Eye (tissue), 1 donor: ENCODE measurements at places on chromosomes 1 and 21.

GRCh38 chr1:42745851-42746250 lies 5.8 kb upstream of the CLDN19 start:
- DNase-seq = no peak

DNA sequence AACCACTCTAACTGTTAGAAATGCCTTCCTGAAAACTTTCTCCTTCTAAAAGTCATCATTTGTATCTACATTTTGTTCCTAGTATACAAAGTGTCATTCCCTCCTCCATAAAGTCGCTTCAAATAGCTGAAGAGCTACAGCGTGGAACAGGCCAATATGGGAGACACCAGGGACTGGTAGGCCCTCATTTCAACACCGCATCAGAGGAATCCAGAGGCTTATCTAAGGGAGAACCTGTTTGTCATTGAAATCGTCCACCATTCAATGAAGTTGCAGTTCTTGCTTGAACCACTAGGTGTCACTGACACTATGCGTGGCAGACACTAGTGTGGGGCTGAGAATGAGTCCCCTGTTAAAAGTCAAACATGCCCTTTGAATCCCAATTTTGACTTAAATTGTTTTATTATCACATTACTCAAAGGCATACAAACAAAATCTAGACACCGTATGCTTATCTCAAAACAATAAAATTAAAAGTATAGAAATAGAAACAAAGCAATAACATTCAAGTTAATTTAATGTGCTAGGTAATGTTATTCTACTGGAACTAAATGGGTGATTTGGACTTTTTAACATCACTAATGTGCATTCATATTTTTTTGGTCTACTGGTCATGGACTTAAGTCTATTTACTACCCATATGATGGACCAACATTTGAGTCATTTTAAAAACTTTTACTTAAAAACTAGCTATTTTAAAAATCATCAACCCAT lies 182.3 kb downstream of the FCRL5 start:
- DNase-seq = peak; percentile 81

DNA sequence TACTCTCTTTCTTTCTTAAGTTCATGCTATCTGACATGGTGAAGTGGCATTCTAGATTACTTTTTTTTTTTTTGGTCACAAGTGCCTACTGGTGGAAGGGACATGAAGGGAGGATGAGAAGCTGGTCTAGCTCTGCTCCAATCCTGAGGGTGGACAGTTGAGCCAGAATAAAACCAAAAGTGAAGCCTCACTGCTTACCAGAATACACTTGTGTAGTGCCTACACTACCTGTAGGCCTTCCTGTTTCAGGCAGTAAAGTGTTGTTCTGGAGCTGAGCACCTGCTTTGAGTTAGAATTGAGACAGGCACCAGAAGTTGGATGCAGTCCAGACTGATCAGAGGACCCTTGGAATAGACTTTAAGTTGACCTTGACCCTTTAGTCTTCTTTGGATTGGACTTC lies 40.4 kb upstream of the APOBEC4 start:
- DNase-seq = no peak

DNA sequence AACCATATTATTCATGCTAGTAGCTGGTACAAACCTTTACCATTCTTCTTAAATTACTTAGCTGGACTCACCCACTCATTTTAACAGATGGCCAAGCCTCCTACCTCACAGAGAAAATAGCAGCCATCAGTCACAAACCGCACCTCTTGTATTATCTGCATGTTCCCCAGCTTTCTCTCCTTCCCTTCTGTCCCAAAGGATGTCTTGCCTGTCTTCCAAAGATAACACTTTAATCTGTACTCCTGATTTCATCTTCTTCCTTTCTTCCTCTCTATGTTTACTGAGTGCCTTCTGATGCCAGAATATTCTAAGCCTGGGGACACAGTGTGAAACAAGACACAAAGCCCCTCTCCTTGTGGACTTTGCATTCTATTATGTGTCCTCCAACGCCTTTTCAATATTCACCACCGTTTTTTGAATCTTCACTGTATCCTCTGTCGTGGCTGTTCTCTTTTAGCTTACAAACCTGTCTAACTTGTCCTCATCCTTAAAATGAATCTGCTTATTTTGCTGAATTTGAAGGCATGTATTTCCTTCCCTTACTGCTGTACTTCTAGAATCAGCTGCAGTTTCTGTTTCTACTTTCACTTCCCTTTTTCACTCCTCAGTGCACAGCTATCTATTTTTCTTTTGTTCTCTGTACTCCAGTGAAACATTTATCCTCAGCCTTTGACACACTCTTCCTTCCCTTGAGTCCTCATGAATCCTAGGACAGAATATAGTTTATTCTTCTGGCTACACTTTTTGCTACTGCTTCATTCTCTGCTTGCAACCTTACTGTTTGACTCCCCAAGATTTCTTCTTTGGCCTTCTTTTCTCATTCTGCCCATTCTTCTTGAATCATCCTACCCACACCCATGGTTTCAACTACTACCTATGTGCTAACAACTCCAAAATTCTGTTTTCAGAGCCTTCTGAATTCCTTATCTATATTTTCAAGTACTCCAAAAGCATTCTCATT lies 216.9 kb upstream of the SAMSN1 start:
- DNase-seq = no peak

DNA sequence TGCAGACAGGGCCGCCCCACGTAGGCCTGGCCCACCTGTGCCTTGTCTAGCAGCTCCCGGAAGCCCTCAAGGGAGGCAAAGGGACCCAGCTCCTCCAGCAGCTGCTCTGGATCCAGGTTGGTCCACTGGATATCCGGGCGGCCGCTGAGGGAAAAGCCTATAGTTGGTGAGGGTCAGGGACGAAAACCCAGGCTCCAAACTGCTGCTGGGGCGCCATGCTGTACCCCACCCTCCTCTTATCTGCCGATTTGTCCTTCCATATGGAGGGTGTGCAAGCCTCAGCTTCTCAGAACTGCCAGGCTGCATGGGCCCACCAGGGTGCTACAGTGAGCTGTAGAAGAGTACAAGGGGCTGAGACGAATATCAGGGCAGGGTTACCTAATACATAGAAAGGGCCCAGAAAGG lies 12.2 kb downstream of the PTCH2 start:
- no peak for DNase-seq

DNA sequence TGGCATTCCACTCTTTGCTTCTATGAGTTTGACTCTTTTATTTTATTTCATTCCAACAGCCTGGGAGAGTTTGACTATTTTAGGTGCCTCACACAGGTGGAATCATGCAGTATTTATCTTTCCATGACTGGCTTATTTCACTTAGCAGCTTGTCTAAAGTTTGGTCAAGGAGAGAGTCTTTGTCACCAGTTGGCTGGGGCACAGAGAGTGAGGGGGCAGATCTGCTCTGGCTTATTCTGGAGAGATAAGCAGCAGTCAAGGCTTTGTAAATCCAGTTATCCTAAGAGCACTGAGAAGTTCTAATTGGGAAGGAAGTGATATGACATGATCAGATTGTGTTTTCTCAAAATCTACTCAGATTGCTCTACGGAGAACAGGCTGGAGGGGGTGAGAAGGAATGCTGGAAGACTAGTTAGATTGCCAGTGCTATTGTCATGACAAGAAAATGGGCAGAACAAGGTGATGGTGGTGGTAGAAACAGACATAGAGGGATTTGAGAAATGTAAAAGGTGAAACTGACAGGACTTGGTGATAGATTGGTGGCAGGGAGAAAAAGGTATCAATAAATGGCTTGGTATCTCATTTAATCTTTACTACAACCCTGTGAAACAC lies 12.1 kb upstream of the CTTNBP2NL start:
- no peak for DNase-seq

DNA sequence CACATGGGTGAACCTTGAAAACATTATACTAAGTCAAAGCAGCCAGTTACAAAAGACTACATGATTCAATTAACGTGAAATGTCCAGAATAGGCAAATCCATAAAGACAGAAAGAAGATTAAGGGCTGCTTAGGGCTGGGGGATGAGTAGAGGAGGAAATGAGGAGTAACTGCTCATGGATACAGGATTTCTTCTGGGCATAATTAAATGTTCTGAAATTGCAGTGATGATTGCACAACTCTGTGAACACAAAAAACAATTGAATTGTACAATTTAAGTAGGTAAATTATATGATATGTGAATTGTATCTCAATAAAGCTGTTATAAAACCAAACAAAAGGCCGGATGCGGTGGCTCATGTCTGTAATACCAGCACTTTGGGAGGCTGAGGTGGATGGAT lies 52.2 kb downstream of the RERE start:
- DNase-seq = no peak

GRCh38 chr1:51927029-51927428 lies 48.5 kb upstream of the NRDC start:
- no peak for DNase-seq

DNA sequence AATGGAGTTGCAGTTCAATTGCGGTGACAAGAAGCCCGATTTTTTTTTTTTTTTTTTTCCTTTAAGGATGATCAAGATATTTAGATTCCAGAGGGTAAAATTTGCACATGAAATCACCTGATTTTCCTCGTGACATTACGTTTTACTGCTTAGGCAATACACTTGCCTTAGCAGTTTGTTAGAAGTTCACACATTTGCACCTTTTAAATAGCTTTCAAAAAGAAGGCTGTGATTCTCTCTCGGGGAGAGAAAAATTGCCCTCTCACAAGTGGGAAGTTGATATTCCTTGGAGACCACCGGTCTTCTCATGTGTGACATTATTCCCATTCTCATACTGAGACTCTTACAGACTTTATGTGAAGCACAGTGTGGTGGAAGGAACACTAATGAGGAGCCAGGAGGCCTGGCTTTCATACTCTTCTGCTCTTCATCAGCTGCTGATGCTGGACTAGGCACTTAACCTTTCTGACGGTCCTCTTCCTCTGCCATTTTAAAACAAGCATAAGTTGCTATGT lies 69.8 kb upstream of the HSPA13 start:
- peak; percentile 57 for DNase-seq

GRCh38 chr1:94865360-94865759 lies 45.2 kb downstream of the SLC44A3 start:
- peak; percentile 50 for DNase-seq

- DNase-seq = no peak
Observed at GRCh38 chr1:88678405-88678804, 5.7 kb upstream of the PKN2 start.

GRCh38 chr1:72177711-72178110 lies 104.6 kb downstream of the NEGR1 start:
- DNase-seq = no peak

GRCh38 chr1:8970870-8971337 lies 25.2 kb downstream of the CA6 start:
- DNase-seq = no peak

DNA sequence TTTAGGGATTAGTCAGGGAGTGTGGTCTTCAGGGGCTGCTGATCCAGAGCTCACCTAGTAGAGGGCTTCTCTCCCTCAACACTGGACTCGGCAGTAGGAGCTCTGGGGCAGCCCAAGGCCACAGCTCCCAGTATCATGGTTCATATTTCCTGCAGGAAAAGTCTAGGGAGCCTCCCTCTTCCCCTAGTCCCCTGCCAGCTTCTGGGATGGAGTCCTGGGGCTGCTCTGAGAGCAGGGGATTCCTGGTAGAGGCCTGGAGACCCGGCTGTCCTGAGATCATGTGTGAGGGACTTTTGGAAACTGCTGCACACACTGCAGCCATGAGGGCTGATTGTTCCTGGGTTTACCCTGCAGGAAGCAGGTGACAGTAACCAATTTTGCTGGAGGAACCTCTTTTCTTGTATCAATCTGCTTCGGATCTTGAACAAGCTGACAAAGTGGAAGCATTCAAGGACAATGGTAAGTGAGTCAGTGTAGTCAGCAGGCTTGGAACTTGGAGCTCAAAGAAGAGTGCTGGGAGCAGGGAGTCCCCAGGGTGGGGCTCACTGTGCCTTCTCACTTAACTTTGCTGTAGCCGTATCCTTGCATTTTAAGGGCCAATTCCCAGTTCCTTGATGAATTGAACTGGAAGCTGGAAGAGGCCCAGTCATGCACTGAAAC lies 16.3 kb downstream of the STRIP1 start:
- DNase-seq = no peak

- DNase-seq = no peak
Observed at GRCh38 chr1:198493329-198493728, 47.2 kb downstream of the ATP6V1G3 start.

DNA sequence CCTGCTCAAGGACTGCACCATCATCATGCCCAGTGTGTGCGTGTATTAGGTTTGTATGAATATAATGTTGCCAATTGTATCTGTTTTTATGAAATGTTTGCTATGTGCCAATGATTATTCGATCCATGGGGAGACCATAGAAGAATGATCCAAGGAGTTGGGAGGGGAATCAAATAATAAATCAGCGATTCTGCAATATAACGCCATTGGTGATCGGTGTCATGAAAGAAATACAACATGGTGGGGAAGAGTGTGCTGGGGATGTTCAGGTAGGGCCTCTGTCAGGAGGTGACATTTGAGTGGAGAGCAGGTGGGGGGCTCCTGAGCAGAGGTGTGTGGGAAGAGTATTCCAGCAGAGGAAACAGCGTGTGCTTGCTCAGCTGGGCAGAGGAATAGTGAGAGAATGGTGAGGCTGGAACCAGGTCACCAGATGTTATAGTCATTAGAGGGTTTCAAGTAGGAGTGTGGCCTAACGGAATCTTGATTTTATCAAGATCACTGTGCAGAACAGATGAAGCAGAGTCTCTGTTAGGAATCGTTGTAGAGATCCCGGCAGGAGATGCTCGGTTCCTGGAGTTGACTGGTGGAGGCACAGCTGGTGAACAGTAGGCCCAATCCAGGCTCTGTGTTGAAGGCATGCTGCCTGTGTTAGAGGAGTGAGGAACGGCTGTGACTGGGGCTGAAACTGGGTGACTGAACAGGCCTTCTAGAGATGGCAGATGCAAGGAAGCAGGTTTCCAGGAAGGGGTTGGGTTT lies 2.9 kb upstream of the ZNF496 start:
- no peak for DNase-seq

GRCh38 chr1:185355947-185356346 lies 38.9 kb upstream of the IVNS1ABP start:
- DNase-seq = no peak

DNA sequence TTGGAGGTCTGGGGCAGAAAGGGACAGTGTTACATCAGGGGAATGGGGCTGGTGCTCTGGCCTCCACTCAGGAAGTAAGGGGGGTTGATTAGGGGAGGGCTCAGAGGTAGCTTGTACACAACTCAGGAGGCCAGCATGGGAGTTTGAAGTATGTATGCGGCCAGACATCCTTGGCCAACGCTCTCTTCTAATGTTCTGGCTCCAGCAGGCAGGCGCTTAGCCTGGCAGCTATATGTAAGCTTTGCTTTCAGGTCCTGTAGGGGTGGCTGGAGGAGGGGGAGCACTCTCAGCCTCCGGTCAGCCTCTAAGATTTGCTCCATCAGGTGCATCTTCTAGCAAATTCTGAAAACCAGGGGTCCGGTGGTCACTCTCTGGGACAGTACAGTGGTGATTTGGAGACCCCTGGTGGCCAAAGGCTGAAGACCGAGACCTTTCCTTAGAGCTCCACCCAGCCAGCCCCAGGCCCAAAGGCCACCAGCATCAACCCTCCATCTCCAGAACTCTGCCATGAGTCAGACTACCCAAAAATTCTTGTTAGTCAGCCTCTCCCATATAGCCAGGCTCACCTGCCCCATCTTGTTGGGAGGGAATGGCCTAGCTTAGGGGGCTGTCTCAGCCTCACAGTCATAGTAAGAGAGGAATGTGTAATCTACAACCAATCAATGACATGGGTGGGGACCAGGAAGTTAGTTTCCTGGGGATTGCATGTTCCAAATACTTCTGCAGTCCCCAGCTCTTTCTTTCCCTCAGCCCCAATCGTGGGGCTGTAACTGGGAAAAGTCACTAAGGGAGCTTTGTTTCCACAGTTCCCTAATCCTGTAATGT lies 9.7 kb upstream of the COL8A2 start:
- DNase-seq = peak; percentile 88

- DNase-seq = no peak
Observed at GRCh38 chr1:153583976-153584375, 18.3 kb upstream of the S100A2 start.

GRCh38 chr1:86052948-86053698 lies 103.4 kb downstream of the COL24A1 start:
- no peak for DNase-seq
